ENCODE measurements at places on chromosomes 11 and 22.

GRCh38 chr11:117269856-117270255 lies 21.3 kb upstream of the BACE1-AS start:
- DNase-seq, result no peak

DNA sequence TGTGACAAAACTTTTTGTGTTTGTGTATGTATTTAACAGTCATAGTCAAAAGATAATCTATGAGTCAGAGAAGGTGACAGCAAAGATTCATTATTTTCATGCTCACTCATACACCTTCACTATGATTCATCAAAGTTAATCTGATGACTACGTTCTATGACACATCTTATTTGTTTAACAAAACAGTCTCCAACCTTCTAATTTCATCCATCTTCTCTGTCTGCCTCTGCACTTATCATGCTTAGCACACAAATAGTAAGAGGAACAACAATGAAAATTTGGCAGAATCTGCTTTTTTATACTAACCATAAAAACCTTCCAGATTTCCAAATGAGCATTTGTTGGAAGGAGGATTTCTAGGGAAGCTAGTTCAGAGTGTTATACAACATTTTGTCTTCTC lies 568.9 kb downstream of the LUZP2 start:
- DNase-seq, result no peak

GRCh38 chr11:61826930-61827570 lies 1.1 kb upstream of the FADS2 start:
- DNase-seq, result no peak

GRCh38 chr22:30908051-30908461 lies 60.5 kb downstream of the MORC2 start:
- DNase-seq, result no peak

GRCh38 chr11:44709281-44709562 lies 17.5 kb upstream of the TSPAN18 start:
- DNase-seq, result no peak

DNA sequence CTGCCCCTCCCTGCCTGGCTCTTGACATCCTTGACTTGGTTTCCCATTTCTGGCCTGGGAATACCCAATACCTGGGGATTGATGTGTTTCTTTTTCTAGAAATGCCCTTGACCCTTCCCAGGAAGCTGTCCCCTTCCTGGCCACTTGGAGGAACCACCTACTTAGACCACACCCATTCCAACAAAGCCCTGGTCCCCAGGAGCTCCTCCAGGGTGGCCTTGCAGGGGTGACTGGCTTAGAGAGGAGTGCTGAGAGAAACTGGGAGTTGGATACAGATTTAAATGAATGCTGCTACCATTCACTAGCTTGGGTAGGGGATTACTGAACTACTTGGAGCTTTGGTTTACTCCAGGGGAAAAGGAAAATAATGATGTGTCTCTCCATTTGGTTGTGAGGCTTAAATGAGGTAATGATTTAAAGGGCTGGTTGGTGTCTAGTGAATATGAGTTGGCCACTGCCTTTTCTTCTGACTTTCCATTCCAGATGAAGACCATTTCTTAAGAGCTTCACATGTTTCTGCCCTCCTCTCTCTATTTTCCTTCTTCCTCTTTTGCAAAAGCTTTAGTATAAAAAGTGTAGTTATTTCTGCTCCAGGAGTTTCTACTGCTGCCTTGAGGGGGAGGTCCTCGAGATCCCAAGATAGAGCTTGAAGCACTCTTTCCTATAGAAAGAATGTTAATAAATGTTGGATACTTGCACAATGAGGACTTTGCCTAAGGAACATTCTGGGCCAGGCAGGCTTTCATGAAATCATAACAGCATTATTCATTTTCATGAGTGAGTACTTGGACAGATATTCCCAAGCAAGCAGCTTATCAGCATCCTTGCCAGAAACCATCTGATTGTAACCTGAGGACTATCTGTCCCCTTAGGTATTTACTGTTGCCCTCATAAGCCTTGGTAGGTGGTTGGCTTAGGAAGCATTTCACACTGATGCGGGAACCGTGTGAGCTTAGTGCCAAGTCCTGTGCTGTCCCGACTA lies 22.4 kb downstream of the PANX1 start:
- DNase-seq, result no peak

DNA sequence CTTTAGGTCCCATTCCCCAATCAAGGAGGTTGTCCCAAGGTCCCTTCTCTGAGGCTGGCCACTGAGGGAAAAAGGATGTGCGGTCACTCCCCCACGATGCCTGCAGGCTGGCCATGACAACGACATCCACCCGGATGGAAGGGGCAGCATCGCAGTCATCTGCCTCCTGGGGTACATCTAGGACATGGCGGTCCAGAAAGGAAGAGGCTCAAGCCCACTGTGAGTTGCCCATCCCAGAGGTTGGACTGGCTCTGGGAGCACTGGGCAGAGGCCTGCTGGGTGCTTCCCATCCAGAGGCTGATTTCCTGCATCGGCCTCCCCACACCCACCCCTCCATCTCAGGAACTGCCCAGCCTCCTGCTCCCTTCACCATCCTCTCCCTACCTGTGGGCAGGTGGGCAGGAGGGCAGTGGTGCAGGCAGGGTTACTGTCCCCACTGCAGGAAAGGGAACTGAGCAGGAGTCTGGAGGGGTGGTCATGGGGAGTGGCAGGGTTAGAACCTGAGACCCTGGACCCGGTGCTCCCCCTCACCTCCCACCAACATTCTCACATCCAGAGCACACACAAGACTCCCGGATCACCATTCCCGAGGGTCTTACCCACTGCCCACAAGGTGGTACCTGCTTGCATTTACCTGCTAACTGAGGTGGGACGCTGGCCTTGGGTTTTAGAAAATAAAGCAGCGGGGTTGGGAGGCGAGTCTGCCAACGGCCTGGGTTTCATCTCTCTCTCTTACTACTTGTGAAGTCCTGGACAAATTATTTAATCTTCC lies 4.4 kb downstream of the RCE1 start:
- no peak for DNase-seq

- peak; percentile 59 for DNase-seq
These were observed 14.7 kb downstream of the GGA1 start for GRCh38 chr22:37623075-37624016.

GRCh38 chr11:23429569-23429968 lies 569.3 kb upstream of the CCDC179 start:
- no peak for DNase-seq

GRCh38 chr11:134331354-134332188 lies at the start of gene GLB1L2:
GLB1L2 (plus strand) TSS chr11:134331988; CDS start chr11:134332062, 74 bp downstream.
- peak; percentile 46 for DNase-seq

DNA sequence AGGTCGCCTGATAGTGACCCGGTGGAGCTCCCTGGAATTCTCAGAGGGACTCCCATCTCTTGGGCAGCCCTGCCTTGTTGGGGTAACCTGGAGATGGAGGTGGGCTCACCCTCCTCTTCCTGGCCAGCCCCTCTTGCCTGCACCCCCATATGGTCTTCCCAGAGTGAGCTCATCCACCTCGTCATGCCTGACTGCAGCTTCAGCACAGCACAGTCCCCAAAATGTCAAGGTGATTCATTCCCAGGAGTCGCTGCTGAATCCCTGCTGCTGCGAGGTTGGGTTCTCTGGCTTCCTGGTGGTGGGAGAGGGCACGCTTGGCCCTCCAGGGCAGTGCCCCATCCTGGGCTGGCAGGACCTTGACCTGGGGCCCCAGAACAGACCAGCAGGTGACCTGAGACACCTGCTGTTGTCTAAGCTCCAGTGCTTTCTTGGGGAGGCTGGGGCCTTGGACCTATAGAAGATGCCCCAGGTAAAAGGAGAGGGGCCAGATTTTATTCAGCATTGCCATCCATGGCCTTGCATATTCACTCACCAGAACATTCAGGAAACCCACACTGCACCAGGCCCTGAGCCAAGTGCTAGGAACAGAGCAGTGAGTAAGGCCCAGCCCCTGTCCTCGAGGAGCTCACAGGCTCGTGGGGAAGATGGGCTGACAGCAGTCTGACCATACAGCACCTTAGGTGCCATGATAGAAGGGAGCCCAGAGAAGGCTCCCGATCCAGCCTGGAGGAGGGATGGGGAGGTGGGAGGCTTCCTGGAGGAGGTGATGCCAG lies 72.9 kb downstream of the CACNA1I start:
- DNase-seq, result no peak

- DNase-seq, result no peak
These were observed 599 bp downstream of the SIK3 start for GRCh38 chr11:117097389-117098268.

- no peak for DNase-seq
These were observed 1.4 kb downstream of the PLXNB2 start for GRCh38 chr22:50305923-50306566.

- no peak for DNase-seq
These were observed 99.4 kb downstream of the PDE3B start for GRCh38 chr11:14742849-14743559.

DNA sequence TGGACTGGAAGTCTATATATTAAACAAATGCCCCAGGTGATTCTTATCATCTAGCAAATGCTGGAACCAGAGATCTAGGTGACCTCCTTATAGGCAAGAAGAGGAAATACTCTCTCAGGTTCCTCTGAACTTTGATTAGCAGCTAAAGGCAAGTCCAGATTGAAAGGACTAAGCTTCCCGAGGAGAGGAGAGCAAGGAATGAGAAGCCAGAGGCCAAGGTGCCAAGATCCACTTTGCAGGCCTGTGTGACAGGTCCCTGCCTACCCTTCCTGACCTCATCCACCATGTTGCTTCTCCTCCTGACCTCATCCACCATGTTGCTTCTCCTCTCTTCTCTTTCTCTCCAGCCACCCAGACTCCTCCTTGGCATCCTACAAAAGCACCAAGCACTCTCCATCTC lies 173.2 kb downstream of the LARGE1 start:
- no peak for DNase-seq

- DNase-seq, result no peak
These were observed 140.9 kb upstream of the CHORDC1 start for GRCh38 chr11:90363739-90364138.

DNA sequence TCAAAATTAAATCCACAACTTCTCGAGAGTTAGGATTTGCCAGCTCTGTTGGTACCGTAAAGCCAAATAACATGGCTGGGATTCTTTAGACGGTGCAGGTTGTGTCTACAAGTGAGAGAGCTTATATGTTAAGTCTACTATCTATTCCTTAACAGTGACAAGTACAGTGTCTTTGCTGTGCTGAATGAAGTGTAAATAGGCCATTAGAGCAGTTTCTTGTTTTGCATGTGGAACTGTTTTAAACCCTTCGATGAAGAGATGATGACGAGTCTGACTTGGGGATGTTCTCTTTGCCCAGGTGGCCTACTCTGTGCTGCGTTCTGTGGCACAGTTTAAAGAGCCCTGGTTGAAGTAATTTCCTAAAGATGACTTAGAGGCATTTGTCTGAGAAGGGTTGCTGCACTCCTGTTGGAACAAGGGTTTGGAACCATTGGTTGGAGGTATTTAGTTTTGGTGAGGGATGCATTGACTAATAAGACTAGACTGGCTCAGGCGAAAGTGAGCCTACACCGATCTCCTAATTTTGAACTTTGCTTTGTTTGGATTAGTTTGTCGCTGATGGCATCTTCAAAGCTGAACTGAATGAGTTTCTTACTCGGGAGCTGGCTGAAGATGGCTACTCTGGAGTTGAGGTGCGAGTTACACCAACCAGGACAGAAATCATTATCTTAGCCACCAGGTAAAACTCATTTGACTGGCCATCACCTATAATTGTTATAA lies 988 bp downstream of the RPS3 start:
- no peak for DNase-seq

GRCh38 chr11:59804061-59804460 lies 6.5 kb downstream of the MRPL16 start:
- DNase-seq, result no peak

DNA sequence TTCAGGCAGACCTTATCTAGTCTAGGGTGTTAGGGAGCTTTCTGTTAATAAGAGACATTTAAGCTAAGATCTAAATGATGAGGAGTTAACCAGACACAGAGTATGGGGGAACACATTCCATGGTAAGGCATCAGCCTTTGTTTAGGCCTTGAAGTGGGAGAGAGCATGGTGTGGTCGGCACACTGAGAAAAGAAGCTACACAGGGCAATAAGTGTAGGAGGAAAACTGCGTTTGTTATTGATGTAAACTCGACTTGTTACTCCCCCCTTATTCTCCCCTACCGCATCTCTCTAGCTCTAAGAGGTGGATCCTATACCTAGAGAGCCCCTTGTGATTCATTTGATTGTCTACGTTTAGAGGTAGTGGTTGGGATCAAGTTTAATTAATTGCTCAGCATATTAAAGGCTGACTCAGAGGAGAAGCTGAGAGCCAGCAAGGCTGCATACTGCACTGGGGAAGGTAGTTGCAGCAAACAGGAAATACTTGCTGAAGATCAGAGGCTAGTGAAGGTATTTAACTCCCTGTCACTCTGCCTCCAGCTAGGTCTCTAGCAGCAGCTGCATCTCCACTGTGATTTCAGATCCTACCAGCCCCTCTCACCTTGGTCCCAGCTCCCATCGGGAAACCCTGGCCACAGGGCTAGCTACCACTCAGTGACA lies 86.8 kb upstream of the TEAD1 start:
- no peak for DNase-seq

DNA sequence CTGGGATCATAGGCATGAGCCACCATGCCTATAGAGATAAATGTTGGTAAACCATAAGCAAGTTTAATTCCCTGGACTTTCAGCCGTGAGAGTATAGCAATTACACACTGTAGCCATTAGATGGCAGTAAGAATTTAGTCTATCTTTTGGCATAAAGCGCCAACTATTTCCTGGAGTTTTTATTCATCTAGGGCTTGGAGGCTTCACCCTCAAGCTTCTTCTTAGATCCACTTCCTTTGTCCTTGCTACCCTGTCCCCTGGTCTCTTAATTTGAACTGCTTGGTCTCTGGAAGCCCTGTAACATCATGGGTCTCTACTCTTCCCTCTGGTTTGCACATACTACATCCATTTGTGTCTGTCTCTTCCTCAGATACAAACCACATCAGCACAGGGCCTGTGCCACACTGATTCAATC lies 38.2 kb downstream of the OR10A6 start:
- no peak for DNase-seq

GRCh38 chr11:66922551-66922950 lies 35.6 kb downstream of the PC start:
- no peak for DNase-seq

GRCh38 chr11:12922980-12923507 lies 86.1 kb upstream of the RASSF10 start:
- no peak for DNase-seq

DNA sequence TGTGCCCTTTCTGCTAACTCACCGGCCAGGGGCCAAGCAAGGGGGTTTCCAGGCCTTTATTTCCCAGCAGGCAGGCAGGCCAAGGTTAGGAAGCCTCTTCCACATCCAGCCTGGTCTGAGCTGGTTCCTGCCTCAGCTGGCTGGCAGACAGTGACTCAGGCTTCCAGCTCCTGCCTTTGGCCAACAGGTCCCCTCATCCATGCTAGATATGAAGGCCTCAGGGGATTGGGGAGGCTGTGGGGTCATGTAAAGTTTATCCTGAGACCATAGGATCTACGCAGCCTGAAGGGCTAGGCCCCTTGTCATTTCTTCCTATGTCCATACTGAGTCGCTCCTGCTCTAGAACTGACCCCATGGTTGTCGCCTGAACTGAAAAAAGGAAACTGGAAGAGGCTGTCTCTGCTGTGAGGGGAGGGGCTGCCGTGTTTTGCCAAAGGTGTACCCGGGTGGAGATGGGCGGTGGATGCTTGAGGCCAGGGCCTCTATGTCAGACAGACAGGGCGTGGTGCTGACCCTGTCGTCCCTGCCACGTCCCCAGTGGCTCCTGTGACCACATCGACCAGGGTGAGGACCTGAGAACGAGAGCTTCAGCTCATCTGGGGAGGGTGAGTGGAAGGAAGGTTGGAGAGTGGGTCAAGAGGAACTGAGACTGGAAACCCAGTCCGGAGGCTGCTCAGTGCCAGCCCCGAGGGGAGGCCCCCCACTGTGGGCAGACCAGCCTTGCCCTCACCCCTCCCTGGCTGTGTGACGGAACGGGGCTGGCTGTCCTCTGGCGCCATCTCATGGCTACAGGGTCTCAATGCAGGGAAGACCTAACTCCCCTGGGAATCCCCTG lies 17.0 kb downstream of the P2RY6 start:
- DNase-seq, result no peak

GRCh38 chr11:87463486-87464102 lies 425.9 kb downstream of the TMEM135 start:
- DNase-seq, result no peak

Data from stimulated activated CD8-positive, alpha-beta memory T cell treated with anti-CD3 and anti-CD28 coated beads, Interleukin-4, amount 100 ng/mL, for 4 hours (primary cell).